ENCODE measurements at places on chromosomes 12 and 14.
A peak's percentile ranks its signal among the peaks of the same experiment; 100 is the strongest.

DNA sequence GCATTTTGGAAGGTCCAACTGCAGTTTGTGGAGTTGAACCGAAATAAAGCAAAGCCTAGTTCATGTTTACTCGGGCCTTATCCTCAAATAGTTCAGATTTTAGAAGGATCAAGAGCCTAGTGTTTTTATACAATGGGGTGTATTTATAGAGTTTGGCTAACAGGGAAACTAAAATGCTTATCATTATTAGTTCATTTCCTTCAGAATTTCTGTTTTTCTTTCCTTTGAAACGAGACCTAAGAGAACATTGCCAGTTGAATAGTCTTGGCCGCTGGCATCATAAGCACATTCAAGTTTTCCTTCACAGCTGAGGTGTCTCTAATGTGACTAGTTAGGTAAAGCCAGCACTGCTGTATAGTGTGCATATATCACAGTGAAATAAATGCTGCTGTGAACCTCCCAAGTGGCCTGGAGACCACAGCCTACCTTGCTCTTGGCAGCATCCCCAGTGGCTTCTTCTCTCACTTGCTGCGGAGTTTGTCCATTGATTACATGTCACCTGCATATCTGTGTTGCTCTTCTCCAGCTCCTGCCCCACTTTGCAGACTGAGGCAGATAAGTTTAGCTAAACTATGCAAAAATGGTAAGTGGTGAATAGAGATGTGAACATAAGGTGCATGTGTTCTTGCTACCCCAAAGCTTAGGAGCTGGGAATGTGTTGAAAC, 88.8 kb downstream of the ANO6 start:
- no peak for DNase-seq

- DNase-seq: no peak
Observed at GRCh38 chr12:5335069-5335468, 96.8 kb upstream of the NTF3 start.

DNA sequence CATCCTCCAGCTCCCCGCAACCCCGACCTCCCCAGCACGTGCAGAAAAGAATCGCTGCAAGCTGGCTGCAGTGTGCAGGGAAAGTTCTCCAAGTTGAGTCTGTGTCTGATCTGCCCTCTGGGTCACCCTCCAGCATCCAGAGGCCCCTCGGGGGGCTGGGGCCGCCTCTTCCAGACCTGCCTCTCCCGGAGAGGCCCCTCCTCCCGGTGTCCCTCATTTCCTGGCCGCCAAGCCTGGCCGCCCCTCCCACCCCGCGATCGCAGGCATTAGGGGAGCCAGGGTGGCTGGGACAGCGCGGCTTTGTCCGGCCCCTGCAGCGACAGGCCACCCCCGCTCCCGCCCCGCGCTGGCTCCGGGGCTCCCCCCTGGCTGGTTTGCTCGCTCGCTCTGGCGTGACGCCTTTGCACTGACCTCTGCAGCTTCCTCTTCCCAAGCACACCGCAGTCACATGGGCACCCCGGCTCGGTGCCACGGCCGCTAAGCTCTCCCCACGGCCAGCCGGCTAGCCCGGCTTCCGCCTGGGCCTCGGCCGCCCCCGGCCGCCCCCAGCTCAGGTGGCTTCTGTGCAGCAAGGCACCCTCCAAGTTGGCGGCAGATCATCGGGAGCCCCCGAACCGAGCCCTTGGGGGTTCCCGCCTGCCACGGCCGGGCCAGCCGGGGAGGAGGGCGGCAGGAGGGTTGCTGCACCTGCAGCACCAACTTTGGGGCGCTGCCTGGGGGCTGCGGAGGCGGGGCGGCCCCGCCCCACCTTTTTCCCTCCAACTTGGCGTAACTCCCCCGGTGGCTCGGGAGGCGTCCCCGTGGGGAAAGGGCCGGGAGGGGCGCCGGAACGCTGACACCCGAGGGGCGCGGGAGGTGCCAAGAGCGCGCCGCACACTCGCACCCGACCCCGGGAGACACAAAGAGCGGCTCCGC, 43.7 kb downstream of the KDM2B start:
- peak; percentile 56 for DNase-seq

GRCh38 chr12:31849090-31849687, 110.0 kb upstream of the RESF1 start:
- no peak for DNase-seq

DNA sequence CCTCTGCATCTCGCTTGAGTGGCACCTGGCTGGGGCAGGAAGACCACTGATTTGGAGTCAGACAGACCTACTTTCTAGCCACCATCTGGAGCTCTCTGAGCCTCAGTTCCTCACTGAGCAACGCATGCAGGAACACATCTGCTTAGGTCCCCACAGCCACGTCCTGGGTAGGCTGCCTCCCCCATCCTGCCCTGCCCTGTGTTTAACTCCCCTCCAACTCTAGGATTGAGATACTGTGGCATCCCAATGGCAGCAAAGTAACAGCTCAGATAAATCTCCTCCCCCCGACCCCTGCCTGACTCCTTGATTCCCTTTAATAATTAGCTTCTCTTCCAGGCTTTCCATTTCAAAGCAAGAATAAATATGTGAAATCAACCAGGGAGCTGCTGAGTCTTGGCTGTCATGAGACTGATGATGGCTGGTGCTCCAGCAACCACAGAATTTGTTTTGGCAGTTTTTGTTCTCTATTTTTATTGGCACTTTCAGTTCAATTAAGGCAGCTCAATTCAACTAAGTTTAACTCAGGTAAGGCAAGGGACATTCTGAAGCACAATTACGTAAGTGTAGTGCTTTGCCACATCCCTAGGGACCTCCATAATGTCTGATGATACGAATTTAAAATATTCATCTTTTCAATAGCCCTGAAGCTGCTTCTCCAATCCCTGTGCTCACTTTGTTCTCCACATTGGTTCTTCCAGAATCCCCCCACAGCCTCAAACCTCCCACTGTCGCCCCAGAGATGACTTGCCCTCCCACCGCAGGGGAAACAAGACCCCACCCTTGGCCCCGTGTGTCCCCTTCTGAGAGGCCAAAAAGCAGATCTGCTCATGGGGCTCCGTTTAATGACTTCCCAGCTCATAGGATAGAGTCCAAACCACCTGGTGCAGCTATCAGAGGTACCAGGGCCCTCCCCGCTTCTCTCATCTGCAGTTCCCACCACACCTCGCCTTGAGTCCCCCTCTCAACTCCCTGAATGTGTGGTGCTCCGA, 58.2 kb downstream of the ESR2 start:
- no peak for DNase-seq

DNA sequence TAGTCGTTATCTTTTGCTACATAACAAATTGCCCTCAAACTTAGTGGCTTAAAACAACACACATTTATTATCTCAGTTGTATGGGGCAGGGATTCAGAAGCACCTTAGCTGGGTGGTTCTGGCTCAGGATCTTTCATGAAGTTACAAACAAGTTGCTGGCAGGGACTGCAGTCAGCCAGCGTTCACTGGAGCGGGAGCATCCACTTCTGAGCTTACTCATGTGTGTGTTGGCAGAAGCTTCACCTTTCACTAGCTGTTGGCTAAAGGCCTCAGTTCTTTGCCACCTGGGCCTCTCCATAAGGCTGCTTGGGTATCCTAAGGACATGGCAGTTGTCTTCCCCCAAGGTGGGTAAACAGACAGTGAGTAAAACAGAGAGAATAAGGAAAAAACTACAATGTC, 365.7 kb downstream of the RPS29 start:
- no peak for DNase-seq

DNA sequence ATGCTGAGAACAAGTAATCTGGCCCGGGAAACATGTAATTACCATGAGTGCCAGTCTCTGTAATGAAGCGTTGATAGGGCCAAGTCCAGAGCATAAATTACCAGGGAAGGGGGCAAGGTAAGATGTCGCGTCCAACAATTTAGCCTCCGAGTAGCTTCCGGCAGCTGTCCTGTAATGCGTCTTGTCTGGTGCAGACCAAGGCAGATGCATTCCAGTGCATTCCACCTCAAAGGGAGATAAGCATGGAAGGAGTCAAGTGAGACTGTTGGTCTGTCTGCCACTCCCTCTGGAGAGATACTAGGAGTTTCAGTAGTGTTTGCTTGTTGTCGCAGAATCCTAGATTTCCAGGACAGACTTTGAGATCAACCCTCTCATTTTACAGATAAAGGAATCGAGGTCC, 218.3 kb downstream of the AACS start:
- DNase-seq: no peak

GRCh38 chr14:89720741-89721729, 233.5 kb downstream of the EFCAB11 start:
- peak; percentile 56 for DNase-seq

DNA sequence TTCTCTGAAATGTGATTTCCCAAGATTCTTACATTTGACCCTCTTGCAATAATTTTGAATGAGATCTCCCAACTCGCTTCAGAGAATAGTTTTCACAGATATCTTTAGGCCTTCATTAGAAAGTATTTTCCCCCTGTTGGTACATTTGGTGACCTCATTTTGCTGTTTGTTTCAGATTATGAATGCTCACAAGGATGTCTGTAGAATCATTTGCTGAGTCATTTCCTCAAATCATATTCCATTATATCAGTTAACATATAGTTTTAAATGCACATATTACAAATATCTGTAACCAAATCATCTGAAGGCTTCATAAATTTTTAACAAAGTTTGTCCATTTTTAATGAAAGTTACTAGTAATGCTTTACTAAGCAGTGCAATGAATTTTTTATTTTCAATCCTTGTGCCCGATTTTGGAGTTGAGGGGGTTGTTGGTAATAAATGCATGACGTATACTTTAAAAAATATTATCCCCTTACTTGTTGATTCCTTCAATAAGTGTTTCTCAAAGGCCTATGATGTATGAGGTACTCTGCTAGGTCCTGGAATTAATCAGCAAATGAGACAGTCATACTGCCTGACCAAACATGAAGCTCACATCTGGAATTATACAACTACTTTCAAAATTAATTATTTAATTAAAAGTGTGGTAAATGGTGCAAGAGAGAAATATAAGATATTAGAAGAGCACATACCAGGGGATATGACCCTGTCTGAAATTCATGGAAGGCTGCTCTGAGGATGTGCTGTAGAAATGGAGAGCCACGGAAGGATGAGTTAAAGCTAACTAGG, 126.9 kb upstream of the RAP1B start:
- no peak for DNase-seq

DNA sequence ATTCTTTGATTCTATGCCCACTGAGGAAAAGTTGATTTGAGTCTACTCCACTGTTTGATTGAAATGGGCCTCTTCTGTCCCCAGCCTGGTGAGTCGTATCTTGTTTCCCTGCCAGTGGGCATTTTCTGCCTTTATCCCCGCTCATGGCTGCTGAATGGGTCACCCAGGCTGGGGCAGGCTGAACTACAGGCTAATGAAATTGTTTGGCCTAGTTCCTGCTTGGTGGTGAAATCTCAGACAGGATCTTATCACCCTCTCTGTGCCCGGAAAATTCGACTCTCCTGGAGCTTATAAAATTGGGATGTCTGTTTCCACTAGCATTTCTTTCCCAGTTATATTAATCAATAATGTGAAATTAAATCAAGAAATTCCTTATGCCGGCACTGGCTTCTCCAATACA, 65.0 kb downstream of the CHST11 start:
- no peak for DNase-seq

DNA sequence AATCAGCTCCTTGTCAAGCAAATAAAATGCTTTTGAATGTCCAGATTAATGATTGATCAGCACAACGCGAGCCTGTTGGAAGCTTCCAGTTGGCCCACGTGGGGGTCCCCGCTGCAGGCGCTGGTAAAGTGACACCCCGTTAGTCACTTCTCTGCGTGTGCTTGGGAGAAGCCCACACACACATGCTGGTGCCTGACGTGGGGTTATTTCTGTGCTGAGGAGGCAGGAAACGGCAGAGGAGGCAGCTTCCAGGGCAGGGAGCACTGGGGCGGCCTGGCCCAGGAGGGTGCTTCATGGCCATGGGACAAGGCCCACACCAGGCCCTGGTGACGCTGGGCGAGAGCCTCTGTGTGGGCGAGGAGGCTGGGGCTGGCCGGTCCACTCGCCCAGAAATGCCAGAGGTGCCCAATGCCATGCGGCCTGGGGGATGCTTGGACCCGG, 101.5 kb downstream of the KIF26A start:
- DNase-seq: no peak

GRCh38 chr12:109097140-109097434, 310 bp upstream of the UNG start:
- no peak for DNase-seq

- no peak for DNase-seq
Observed at GRCh38 chr12:75784591-75784990, 247.0 kb downstream of the PHLDA1 start.

- DNase-seq: no peak
Observed at GRCh38 chr14:89254166-89254909, 162.7 kb downstream of the FOXN3 start.

- no peak for DNase-seq
Observed at GRCh38 chr12:105585107-105585506, 254.6 kb downstream of the C12orf75 start.

- no peak for DNase-seq
Observed at GRCh38 chr14:32984241-32984930, 45.7 kb downstream of the NPAS3 start.

- no peak for DNase-seq
Observed at GRCh38 chr12:54526812-54527630, 22.4 kb upstream of the PDE1B start.

- DNase-seq: no peak
Observed at GRCh38 chr12:1692895-1693610, 2.2 kb downstream of the ADIPOR2 start.

DNA sequence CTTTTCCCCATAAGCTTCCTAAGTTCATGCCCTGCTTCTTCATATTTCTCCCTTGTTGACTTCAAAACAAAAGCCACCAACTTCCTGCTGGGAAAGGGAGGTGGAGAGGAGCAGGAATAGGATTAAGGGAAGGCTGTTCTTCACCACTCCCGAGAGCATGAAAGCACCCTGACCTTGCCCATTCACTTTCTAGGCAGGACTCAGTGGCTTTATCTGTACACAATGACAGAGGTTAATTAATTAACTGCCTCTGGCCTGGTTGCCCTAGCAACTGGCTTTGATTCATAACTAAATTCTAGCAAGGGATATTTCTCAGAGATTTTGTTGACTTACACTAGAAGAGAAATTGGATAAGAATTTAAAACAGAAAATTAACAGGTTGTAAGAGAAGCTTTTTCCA, 396.8 kb downstream of the RPS29 start:
- DNase-seq: no peak

DNA sequence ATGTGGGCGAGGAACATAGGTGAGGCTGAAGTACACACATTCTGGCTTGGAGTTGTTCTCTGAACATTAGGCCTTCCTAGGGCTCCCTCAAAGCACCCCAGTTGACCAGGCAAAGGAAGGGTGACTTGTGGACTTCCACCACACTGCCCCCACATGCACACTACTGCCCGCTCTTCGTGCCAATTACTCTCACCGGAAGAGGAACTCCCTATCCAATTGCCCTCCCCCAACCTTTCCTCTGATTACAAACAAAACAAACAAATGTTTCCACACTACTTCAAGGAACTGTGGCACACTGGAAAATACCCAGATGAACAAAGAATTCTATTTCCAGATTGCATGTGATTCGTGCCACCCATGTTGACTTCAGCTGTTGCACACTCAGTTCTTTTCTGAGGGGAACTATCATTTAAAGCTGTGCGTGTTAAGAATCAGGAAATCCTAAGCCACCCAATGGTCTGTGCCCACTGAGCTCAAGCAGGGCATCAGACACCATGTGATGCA, 139.3 kb downstream of the SSPN start:
- no peak for DNase-seq

- DNase-seq: no peak
Observed at GRCh38 chr12:68559984-68560850, 50.5 kb upstream of the RAP1B start.

GRCh38 chr12:50842637-50843493, at the start of gene TMPRSS12:
TSS of gene TMPRSS12 (plus strand) at chr12:50842926. CDS start at chr12:50842965, 39 bp downstream.
- DNase-seq: no peak

GRCh38 chr12:9730591-9730990, 2.3 kb downstream of the CLECL1 start:
- no peak for DNase-seq

All from stimulated activated CD8-positive, alpha-beta memory T cell treated with anti-CD3 and anti-CD28 coated beads, Interleukin-7, amount 100 ng/mL, for 4 hours (primary cell).